ENCODE measurements at places on chromosomes 4 and X.

DNA sequence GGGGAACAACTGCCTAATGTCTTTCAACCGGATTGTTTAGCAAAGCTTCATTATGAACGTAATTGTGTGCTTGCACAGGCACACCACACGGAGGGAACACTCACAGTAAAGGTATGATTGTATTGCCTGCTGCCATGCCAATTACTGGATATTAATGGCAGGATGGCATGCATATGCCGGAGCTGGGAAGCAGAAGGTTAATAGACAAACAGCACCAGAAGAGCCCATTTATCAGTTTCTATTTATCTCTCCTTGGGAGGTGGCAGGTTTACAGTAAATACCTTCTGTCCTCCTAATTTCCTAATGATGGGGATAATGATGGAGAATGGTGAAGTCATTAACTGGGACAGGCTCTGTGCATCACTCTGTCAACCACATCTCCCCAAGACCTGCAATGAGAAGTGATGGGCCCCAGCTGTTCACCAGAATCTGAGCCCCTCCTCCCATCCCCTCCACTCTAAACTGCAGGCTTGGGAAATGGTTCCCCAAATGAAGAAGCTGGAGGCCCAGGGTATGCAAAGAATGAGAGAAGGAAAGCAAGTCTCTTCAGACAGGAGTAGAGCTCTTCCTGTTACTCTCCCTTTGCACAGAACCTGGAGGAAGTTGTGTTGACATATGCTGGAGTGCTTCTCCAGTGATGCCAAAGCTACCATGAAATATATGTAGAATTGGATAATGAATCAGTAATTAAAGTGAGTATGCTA is 160.8 kb downstream of the NAA11 start:
- no peak for DNase-seq

DNA sequence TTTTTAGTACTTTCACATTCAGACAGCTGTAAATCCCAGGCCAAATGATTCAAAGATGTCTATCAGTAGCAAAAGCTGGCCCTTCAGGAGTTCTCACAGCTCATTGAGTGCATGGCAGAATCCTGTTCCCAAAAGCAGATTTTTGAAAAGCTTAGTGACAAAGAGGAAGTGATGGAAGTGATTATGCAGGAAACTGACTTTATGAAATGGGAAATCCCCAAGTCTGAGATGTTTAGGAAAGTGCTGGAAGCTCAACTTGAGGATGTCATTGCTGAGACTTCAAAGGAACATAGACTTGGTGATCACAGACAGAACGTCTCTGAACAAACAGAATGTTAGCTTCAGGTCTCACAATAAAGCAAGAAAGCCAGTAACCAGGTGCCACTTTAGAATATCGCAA is 51.0 kb upstream of the CFAP47 start:
- DNase-seq: no peak

DNA sequence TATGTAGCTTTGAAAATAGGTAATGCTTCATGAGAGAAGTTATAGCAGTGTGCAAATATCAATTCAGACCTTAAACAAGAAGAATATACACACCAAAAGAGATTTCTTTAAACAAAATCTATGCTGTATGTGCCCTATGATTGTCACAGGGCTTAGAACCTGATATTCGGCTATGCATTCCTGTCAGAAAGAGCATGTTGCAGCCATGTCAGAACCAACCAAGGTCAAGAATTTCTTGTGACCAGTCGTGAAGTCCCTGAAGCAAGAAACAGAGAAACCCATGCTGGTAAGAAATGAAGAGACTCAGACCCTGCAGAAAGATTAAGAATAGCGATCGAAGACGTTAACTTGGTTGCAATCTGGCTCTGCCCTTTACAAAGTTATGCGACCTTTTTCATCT is 210.3 kb upstream of the SPIN4 start:
- DNase-seq: peak; percentile 1

GRCh38 chrX:46792810-46793188 is 33.9 kb upstream of the SLC9A7 start:
- no peak for DNase-seq

DNA sequence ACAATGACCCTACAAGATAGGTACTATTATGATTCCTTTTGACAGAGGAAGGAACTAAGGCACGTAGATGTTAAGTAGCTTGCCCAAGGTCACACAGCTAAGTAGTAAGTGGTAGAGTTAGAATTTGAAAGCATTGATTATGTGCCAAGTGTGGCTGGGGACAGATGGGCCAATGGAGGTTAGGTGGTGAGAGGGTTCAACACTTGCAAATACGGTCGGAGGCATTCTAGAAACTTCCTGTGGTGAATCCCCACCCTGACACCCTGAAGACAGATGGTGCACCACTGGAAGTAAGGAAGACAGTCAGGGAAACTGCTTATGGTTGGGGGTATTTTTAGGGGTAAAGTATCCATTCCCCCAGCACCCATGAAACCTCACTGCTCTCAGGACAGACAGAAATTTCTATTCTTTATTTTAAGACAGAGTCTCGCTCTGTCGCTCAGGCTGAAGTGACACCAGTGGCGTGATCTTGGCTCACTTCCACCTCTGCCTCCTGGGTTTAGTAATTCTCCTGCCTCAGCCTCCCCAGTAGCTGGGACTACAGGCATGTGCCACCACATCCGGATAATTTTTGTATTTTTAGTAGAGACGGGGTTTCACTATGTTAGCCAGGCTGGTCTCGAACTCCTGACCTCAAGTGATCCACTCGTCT is 142.5 kb downstream of the RASL11B start:
- no peak for DNase-seq

DNA sequence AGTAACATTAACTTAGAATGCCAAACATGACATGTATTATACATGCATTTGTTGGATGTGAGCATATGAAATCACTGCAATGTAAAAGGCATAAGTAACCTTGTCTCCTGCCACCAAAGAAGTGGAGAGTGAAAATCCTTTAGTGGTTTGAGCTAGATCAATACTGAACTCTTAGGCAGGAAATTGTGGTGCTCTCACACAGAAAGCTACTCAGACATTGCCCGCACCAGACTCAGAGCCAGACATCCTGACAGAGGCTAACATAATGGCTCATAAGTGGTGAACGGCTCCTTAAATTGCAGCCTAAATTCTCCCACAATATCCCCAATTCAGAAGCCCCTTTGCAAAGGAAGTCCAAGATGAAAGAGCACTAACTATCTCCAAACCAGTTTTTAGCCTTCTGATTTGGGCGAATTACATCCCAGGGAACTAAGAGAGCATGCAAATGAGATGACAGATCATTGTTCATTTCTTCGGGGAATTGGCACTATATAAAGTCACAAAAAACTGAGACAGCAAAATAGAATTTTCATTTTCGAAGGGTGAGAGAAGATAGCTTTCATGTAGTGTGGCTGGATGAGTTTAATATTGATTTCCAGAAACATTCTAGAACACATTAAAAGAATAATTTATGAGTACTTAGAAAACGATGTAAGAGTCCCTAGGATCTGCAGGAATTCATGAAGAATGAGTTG is 233.6 kb upstream of the RPS6KA3 start:
- DNase-seq: no peak
